Activated CD8-positive, alpha-beta memory T cell treated with anti-CD3 and anti-CD28 coated beads, Interleukin-2, amount 10 ng/mL, durations not matched to agents 7 days and 5 days (primary cell): ENCODE measurements at places on chromosomes 4 and X. TPM values are rescaled to one million over a fixed set of nuclear protein-coding genes. Genes with fewer than 3 reads are reported as not detected.

Gene SPANXB1
- not detected for total RNA-seq

Gene UGT2A1
- not detected for total RNA-seq

Gene HPGDS
- 0.66 TPM for total RNA-seq

Gene MAGEA2
- total RNA-seq: not detected

Gene ANTXR2
- 52.0 TPM for total RNA-seq

Gene CT45A1
- total RNA-seq: not detected

Gene TBX22
- not detected for total RNA-seq

Gene ZNF827
- total RNA-seq: 20.1 TPM

Gene CT45A6
- not detected for total RNA-seq

Gene UCP1
- total RNA-seq: not detected

Gene NUP62CL
- total RNA-seq: 3.0 TPM

Gene SPATA4
- total RNA-seq: not detected

Gene MEPE
- total RNA-seq: not detected

Gene RIBC1
- 1.1 TPM for total RNA-seq

Gene DMRTC1
- total RNA-seq: not detected

Gene ZNF157
- 0.23 TPM for total RNA-seq

Gene BEND2
- not detected for total RNA-seq

Gene RADX
- 10.2 TPM for total RNA-seq

Gene ZBTB49
- total RNA-seq: 4.8 TPM

Gene FRG2
- total RNA-seq: not detected

Gene GNRHR
- total RNA-seq: not detected

Gene ANXA3
- 0.41 TPM for total RNA-seq

Gene NUDT10
- total RNA-seq: 0.91 TPM

Gene SSX2B
- total RNA-seq: not detected

Gene H2BW2
- total RNA-seq: not detected

Gene LANCL3
- 0.38 TPM for total RNA-seq

Gene TMPRSS11B
- not detected for total RNA-seq
